CD4-positive, alpha-beta memory T cell (primary cell): ENCODE measurements at places on chromosomes 1 and 21.

GRCh38 chr21:28229814-28230213 is 762.9 kb downstream of the LTN1 start:
- DNase-seq, result no peak

DNA sequence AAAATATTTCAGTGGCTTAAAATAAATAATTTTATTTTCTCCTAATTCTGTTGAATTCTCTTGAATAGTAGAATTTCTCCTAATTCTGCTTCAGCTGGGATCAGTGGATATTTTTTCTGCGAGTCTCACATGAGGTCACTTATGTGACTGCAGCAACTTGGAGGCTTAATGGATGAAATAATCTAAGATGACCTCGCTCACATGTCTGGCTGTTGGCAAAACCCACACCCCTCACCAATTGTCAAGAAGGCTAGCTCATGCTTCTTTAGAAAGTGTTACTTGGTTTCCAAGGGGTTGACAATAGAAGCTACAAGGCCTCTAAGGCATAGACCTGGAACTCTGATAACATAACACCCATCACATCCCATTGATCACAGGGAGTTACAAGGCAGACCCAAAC is 156.9 kb upstream of the DPYD start:
- no peak for DNase-seq

GRCh38 chr1:2528966-2529783 is 888 bp downstream of the HES5 start:
- peak; percentile 30 for DNase-seq

- peak; percentile 79 for DNase-seq
These were observed 24.6 kb downstream of the ARHGEF19 start for GRCh38 chr1:16187748-16188401.

DNA sequence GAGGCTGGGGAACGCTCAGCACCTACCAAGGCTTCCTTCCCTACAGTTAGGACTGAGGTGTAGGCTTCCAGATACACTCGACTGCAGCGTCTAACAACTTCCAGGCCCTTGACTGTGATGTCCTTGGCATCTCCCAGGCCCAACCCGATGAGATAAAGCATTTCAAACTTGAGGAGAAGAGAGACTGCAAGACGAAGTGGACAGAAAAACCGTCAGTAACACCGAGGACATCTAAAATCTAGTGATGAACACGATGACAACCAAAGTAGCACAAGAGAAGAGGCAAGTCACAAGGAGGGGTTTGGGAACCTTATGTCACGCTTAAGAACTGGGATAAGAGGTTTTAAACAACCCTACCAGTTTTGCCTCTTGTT is 314 bp downstream of the DPH5 start:
- DNase-seq, result no peak

DNA sequence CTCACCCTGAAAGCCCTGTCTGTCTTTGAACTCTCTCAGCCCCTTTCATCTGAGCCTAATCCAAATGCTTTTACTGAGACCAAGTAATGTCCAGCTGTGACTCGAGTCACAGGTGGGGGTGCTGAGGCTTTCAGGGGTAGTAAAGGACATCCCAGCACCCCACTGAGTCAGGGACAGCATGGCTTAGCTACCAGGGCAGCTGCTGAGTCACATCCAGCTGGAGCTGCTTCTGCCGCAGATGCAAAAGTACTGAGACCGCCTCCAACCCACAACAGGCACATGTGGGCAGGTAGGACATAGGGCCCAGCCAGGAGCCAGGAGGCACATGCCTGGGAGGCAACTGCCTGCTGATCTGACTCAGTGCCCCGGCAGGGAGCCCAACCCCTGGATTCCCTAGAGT is 6.7 kb upstream of the VSIG8 start:
- no peak for DNase-seq

- DNase-seq, result no peak
These were observed 1.3 kb upstream of the MTARC1 start for GRCh38 chr1:220785166-220786056.

DNA sequence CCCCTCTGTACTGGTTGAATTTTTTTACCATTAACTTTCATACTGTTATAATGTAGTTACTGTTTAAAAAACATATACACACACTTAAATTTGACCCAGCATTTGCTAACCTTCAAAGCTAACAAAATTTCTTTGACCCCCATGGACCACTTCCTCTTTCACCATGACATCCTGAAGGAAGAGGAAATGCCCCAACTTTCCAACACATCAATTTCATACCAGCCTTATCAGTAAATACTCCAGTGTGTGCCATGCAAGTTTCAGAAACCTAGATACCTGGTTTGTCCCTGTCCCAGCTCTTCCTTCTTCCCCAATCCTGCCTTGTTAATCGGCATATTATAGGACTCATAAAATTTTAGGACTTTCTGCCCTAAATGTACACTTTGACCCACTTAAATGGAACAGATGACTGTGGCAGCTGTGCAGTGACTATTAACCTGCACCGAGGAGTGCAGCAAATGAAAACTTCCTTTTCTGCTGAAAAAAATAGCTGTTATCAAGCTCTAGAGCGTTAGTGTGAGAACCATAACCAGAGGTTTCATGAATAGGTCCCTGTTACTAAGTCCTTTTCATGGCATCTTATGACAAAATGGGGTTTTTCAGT is 54.1 kb downstream of the DTL start:
- no peak for DNase-seq
